ENCODE measurements at places on chromosomes 11 and 22. TPM values are rescaled to one million over a fixed set of nuclear protein-coding genes. Genes with fewer than 3 reads are reported as not detected.

STK33 gene
- total RNA-seq = 3.6 TPM

GLB1L2 gene
- total RNA-seq = 4.8 TPM

DNA sequence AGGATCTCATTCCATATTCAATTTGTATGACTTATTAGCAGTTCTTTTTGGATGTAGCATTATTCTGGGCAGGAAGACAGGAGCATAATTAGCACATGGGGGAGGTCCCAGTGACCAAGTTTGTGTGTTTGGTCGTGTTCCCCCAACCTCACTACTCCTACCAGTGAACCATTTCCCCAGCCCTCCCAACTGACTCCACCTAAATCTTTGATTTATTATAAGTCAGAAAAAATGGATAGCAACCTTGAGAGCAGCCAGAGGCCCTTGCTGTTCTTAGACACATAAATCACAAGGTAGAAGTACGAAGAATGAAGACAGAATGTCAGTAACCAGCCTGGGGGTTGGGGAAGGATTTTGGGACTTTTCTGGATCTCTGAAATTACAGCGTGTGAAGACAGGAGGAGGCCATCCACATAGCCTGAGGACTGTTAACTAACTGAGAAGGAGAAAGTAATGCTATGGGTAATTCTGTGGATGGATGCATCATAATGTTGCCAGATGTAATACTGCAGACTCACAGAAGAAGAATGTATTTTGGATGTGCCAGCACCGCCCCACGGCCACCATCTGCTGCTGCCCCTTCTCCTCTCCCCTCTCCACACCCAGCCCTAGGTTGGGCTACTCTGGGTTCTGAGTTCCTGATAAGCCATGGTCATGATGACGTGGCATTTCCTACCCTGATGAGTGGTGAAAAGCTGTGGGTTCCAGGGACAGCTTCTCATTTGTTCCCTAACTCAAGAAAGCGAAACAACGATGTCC is 124.3 kb upstream of the TTC12 start:
- no peak overlapping the region for H3K27ac ChIP-seq
- no peak for DNase-seq
- peaks cover 67% of the 10 kb centered on the region for H3K4me1 ChIP-seq
- no peaks in the 10 kb centered on the region for H3K36me3 ChIP-seq

GRCh38 chr22:43004362-43005035 is 10.4 kb downstream of the PACSIN2 start:
- DNase-seq = no peak
- no peaks in the 10 kb centered on the region for H3K36me3 ChIP-seq
- H3K27ac ChIP-seq = no peak overlapping the region
- H3K4me3 ChIP-seq = no peak overlapping the region
- no peaks in the 10 kb centered on the region for H3K27me3 ChIP-seq
- H3K4me1 ChIP-seq = no peaks in the 10 kb centered on the region

- DNase-seq = no peak
- H3K27me3 ChIP-seq = no peaks in the 10 kb centered on the region
- no peak overlapping the region for H3K27ac ChIP-seq
- H3K4me1 ChIP-seq = no peaks in the 10 kb centered on the region
Observed at GRCh38 chr22:32910429-32910772, 108.9 kb downstream of the TIMP3 start.

Measured in tibial nerve (tissue), 4 donors.